Activated CD4-positive, CD25-positive, alpha-beta regulatory T cell treated with anti-CD3 and anti-CD28 coated beads, Interleukin-2, amount 50 U/mL, for 72 hours (primary cell): ENCODE measurements at places on chromosomes 4 and X.

DNA sequence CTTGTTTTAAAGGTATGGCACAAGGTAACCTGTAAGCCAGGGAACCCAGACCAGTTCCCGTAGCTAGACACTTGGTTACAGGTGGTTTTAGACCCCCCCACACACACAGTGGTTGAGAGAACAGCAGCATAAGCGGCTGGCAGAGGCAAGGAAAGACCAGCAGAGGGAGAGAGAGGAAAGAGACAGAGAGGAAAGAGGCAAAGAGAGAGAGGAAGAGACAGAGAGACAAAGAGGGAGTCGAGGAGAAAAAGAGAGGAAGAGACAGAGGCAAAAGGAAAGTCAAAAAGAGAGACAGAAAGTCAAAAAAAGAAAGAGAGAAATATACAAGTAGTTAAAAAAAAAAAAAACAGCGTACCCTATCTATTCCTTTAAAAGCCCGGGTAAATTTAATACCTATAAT lies 19.5 kb upstream of the PCSK1N start:
- DNase-seq: no peak

- no peak for DNase-seq
These were observed 49.6 kb downstream of the MEPE start for GRCh38 chr4:87882321-87882720.

DNA sequence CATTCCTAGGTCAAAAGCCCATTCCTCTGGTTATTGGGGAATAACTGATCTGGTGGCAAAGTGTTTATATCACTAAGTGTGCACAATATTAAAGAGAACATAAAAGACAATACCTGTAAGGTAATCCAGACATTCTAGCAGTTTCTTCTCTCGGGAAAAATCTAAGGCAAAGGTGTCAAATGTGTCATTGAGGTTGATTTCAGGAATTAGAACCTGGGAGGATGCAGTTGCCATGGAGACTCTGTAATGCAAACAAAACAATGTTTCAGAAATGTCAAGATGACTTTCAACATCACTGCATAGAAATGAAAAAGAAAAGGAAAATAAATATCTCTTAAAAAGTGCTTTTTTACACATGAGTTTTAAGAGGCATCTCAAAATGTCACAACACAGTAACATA lies 145.9 kb downstream of the MID1 start:
- DNase-seq: no peak

- no peak for DNase-seq
These were observed 115.1 kb downstream of the HS6ST2 start for GRCh38 chrX:132843363-132843762.

DNA sequence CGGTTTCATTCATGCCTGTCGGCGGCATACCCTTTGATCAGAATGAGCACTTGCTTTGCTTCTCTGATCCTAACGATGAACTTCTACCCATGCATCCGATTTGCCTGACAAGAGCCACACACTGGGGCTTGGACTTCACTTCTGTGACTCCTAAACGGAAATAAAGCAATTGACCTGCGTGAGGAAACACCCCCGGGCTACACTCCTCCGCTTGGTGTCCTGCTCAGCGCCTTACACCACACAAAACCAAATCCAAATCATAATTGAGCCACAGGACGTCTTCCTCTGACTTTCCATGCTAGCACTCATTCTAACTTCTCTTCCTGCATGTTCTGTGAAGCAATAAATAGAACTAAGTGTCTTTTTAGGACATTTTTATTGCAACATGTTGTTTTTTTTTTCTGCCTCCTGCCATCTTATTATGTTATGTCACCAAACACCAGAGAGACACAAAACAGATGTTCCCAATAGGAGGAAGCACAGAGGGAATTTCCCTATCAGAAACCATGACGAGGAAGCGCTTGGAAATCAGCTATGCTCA lies 110.8 kb upstream of the FAM9B start:
- DNase-seq: no peak

- no peak for DNase-seq
These were observed 556 bp upstream of the SMARCA5 start for GRCh38 chr4:143512978-143513313.

- DNase-seq: no peak
These were observed 141.3 kb downstream of the AFAP1 start for GRCh38 chr4:7798178-7798995.
